Brain microvascular endothelial cell (primary cell): ENCODE measurements at places on chromosomes 2 and 18.

GRCh38 chr2:143577489-143577888 lies 448.3 kb downstream of the ARHGAP15 start:
- DNase-seq, result no peak

GRCh38 chr2:46230115-46230571 lies 67.1 kb upstream of the EPAS1 start:
- no peak for DNase-seq

- no peak for DNase-seq
Observed at GRCh38 chr2:64880193-64880951, 108.8 kb upstream of the SLC1A4 start.

- DNase-seq, result no peak
Observed at GRCh38 chr2:231361701-231362554, 33.6 kb upstream of the B3GNT7 start.

- DNase-seq, result no peak
Observed at GRCh38 chr2:131389657-131390056, 25.7 kb upstream of the RAB6D start.

DNA sequence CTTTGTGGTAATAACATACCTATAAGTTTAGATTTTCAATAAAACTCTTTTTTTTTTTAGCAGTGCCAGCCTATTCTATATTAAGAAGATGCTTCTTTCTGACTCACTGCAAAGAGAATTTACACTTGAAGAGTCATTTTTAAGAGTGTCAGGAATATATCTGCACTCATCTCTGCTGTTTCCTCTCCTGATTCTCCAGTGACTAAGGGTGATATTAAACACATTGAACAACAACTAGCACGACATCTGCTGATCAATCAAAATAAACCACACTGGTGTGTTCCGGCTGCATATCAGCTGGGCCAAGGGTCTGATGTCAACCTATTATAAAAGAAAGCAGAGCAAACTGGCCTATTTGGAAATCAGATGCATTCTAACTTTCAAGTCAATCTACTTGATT lies 15.0 kb downstream of the RAB27B start:
- peak; percentile 36 for DNase-seq

GRCh38 chr2:24009680-24010476 lies at the start of gene MFSD2B:
MFSD2B (plus strand) TSS chr2:24010085; CDS start chr2:24010097, 12 bp downstream.
- DNase-seq, result no peak

- no peak for DNase-seq
Observed at GRCh38 chr18:574865-575645, 5.1 kb upstream of the CETN1 start.

DNA sequence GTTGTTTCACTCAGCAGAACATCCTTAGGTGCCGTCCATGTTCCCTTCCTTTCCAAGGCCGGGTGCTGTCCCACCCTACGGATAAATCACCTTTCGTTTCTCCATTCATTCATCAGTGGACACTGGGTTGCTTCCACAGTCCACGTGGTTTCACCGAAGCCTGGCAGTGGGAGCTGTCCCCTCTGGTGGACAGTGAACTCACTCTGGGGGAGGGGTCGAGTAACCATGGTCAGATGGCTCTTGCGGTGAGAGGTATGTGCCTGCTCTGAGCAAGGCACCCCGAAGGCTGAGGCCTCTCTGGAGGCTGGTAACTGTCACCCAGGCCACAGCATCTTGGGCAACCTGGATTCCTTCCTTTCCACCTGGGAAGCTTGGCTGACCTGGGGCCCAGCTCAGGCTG lies 61.5 kb upstream of the TWIST2 start:
- DNase-seq, result no peak

GRCh38 chr18:53789376-53790247 lies 434.9 kb downstream of the MBD2 start:
- DNase-seq, result no peak

- no peak for DNase-seq
Observed at GRCh38 chr2:175175896-175176295, 5.6 kb downstream of the ATP5MC3 start.

DNA sequence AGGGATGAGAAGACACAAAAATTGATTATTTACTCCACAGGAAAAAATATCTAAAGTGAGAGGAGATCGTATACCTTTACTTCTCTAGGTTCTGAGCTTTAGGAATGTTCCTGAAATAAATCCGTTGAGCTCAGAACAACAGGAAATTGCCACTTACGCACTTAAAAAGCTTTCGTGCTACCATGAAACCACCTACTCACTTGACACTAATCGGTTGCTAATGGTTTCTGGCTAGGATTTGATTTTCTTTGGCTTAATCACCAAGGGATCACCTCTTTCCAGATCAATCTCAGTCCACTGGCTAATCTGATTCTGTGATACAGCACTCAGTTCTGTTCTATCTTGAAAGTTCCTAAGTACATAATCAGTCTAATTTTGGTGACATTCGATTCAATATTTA lies 419.6 kb downstream of the DLGAP1 start:
- no peak for DNase-seq

- DNase-seq, result no peak
Observed at GRCh38 chr2:132904142-132904842, 234.3 kb upstream of the LYPD1 start.

- no peak for DNase-seq
Observed at GRCh38 chr2:119222213-119222612, 1.4 kb upstream of the STEAP3 start.

DNA sequence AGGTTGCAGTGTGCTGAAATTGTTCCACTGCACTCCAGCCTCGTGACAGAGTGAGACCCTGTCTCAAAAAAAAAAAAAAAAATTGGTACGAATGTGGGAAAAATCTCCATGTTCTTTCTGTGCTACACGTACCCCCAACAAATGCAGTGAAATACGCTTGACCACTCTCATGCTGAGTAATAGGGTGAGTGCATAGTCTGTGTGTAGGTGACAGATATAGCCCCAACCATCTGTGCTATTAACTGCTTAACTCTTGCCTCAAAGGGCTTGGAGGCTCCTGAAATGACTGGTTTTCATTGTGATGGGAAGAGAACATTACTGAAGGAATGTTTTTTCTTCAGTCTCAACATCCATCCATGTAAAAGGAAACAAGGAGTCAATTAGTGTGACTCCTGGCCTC lies 15.7 kb downstream of the LYPD1 start:
- no peak for DNase-seq

- no peak for DNase-seq
Observed at GRCh38 chr18:23189099-23189498, 53.8 kb downstream of the CABLES1 start.
